Effector memory CD8-positive, alpha-beta T cell (primary cell): ENCODE measurements at places on chromosomes 6 and 20.

- DNase-seq: no peak
Measured at GRCh38 chr6:27720607-27721580, 191.3 kb downstream of the OR2B2 start.

DNA sequence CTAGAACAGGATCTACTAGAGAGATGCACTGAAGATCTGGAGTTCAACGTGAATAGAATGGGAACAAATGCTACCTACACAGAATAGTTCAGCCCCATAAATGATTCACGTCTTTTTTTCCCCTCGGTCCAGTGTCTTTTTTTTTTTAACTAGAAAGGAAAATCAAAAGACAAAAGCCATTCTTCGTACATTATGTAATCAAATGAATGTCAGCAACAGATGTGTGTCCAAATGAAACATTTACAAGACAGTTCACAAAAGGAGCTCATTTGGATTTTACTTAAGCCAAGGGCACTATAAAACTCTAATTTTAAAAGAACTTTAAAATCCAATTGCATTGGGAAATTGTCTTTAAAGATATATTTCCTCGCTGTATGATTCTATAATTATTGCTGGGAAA, 42.4 kb downstream of the FAM184A start:
- no peak for DNase-seq

GRCh38 chr6:23243854-23244253, 674.5 kb downstream of the HDGFL1 start:
- DNase-seq: no peak

GRCh38 chr20:10240655-10241054, 22.0 kb downstream of the SNAP25 start:
- DNase-seq: no peak

- DNase-seq: peak; percentile 23
Measured at GRCh38 chr20:45368221-45368980, 5.4 kb downstream of the SYS1 start.

GRCh38 chr6:125792172-125792571, 1.4 kb downstream of the NCOA7 start:
- DNase-seq: no peak

- no peak for DNase-seq
Measured at GRCh38 chr6:156955494-156956183, 178.5 kb downstream of the ARID1B start.

DNA sequence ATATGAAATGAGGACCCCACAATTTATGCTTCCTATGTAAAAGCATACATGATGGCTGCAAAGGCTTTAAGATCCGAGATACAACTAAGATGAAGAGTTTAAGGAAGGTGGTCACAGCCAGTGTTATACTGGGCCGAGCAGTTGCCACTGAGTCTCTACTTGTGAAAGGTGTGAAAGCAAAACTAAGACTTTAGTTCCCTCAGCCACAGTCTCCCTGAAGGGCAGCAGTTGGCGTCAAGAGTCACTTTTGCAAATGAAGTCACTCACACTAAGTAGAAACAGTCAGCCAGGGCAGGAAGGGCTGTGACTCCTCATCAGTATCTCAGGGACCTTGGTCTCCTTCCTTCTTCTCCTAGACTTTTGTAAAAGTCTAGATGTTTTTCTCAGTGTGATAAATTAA, 191.6 kb upstream of the MCHR2 start:
- no peak for DNase-seq
